A549 treated with DMSO at 1 μM for 4 hours (cell line): ENCODE measurements at places on chromosomes 12 and 14. TPM values are rescaled to one million over a fixed set of nuclear protein-coding genes. Genes with fewer than 3 reads are reported as not detected.

SSPN gene
- 0.25 to 0.61 TPM (median 0.48 TPM) in 5 replicates for total RNA-seq

PLEKHH1 gene
- 3.6 to 4.6 TPM (median 4.5 TPM) in 5 replicates for total RNA-seq

OR4K2 gene
- total RNA-seq, result not detected in 5 replicates

C14orf39 gene
- total RNA-seq, result not detected in 5 replicates

TRPV4 gene
- 0.03 to 0.08 TPM (median 0.06 TPM) in 3 of 5 replicates, not detected in the others for total RNA-seq

IFNG gene
- total RNA-seq, result not detected in 5 replicates

VASH1 gene
- 3.8 to 5.0 TPM (median 4.0 TPM) in 5 replicates for total RNA-seq

NKX2-1 gene
- total RNA-seq, result 0.04 to 0.07 TPM in 2 of 5 replicates, not detected in the others

GLS2 gene
- 0.07 to 0.26 TPM (median 0.22 TPM) in 4 of 5 replicates, not detected in the other for total RNA-seq

RHNO1 gene
- total RNA-seq, result 43.2 to 50.6 TPM (median 46.3 TPM) in 5 replicates

IL22 gene
- total RNA-seq, result not detected in 5 replicates

PTGER2 gene
- total RNA-seq, result 1.2 to 2.1 TPM (median 1.7 TPM) in 5 replicates

ADGRD1 gene
- 0.25 to 0.71 TPM (median 0.36 TPM) in 5 replicates for total RNA-seq

SAV1 gene
- total RNA-seq, result 19.1 to 29.5 TPM (median 25.2 TPM) in 5 replicates

TAS2R7 gene
- total RNA-seq, result not detected in 5 replicates

DAO gene
- total RNA-seq, result not detected in 5 replicates
